Cerebellum (tissue), 4 donors: ENCODE measurements at places on chromosomes 7 and 10. TPM values are rescaled to one million over a fixed set of nuclear protein-coding genes. Genes with fewer than 3 reads are reported as not detected.

DNA sequence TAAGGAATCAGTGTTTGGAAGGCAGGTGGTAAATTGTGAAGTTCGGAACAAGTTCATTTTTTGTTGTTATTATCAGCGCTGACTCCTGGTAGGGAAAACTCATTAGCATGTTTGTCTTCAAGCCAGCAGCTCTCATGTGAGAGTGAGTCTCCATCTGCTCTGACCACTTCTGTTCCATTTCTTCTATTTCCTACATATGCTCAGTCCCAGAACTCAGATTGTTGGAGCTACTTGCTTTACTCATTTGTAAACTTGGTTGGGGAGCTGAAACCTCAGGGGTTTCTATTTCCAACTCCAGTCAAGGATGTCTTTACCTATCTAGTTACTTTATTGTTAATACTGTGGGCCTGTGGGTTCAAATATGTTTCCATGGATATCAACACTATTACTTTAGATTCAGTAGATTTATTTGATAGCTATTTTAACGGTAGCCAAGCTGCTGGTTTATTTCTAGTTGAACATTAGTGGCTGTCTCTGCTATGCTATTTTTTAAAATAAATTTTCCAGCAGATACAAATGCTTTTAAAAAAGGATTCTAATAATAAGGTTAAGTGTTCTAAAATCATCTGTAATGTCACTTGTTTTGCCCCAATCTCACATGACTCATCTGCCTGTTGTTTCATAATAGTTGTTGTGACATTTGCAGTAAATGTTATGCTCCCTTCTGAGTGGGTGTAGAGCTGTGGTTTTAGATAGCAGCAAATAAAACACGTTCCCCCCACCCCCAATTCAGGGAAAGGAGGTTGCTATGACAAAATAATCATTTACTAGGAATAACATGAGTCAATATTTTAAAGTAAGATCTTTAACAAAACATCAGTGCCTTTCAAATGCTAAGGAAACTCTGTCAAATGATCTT, 143.3 kb downstream of the HDAC9 start:
- peak; percentile 62 for DNase-seq

GRCh38 chr10:13925971-13926780, 339.4 kb downstream of the PRPF18 start:
- DNase-seq: no peak

DNA sequence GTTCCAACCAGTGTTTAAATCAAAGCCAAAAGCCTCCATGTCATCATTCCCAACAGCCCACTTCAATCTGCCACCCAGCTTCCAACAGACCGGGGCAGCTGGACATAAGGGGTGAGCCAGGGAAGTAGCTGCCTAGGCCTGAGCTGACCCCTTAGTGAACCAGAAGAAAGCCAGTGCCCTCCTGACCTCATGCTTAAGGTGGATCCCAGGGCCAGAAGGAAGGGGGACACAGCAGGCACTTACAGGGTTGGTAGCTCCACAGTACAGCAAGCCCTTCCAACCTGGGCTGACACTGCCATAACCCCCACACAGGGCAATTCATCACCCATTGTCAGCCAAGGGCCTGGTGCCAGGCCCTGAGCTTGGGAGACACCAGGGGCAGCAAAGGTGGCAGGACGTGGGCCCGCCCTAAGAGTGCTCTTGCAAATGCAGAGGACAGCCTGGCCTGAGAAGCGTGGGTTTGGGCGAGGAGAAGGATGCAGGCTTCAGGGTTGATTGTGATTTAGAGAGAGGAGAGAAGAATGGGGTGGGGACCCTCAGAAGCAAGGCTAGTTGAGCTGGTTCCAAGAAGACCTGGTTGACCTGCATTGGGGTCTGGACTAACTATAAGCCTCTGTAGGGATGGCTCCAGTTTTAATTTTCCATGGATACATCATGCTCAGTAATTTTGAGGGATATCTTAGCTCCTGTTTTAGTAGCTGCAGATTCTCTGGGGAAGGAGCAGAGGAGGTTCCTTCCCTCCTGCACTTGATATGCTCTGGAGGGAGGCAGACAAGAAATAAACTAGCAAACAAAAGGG, 3.1 kb upstream of the CYP26A1 start:
- no peak for DNase-seq

DNA sequence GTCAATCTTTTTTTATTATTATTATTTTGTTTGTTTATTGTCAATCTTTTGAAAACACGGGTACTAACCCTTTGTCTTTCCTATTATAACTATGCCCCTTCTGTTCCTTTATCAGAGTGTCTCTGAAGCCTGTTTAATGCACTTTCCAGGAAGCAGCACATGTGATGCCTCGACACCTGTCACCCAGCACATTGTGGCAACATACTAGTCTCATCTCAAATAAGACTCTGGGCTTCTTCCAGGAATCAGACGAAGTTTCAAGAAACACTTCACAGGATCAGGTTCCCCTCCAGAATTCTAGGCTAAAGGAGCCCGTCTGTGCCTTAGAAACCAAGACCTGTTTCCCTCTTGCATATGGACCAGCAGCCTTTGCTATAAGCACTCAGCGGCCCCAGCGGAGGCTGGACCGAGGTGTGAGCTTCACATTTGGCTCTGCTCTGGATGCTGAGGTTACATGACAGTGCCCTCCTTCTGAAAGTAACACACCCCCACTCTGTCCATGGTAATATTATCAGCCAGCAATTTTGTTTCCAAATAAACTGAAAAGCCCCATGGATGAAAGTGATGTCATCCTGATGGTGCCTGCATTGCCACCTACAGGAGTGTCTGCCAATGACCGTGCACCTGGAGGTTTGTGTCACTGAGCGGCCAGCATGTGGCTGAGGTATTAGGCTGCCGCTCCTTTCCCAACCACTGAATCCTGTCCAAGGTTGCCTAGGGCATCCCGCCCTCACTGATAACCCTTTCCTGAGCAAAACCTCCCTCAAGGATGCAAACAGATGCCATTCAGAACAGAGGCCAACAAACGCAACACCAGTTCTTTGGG, 38.1 kb downstream of the MKI67 start:
- DNase-seq: peak; percentile 38

DNA sequence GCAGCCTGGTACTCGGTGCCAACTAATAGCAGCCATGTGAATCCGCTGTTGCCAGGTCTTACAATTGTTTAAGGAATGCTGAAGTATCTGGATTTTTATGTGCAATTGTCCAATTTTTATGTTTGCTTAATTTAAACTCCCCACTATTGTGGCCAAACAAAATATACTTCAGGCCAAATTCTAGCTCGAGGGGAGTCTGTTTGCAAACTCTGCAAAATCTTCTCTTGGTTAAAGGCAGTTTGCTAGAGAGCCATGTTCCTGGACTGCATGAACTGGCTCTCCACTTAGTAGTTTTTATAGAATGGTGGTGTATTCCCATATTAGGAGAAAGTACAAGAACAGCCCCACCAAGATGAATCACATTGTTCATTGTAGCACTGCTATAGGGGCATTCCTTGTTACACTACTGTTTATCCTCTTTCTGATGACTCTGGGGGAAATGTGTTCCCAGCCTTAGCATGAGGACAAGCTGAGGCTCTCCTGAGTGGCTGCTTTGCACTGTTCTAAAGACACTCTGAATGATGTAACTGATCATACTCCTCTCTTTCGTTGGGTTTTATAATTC, 178.0 kb upstream of the GLI3 start:
- DNase-seq: no peak

GRCh38 chr10:29039091-29039490, 249.8 kb upstream of the LYZL1 start:
- DNase-seq: no peak

- DNase-seq: no peak
Observed at GRCh38 chr7:151378011-151378410, 31.8 kb downstream of the WDR86 start.

DNA sequence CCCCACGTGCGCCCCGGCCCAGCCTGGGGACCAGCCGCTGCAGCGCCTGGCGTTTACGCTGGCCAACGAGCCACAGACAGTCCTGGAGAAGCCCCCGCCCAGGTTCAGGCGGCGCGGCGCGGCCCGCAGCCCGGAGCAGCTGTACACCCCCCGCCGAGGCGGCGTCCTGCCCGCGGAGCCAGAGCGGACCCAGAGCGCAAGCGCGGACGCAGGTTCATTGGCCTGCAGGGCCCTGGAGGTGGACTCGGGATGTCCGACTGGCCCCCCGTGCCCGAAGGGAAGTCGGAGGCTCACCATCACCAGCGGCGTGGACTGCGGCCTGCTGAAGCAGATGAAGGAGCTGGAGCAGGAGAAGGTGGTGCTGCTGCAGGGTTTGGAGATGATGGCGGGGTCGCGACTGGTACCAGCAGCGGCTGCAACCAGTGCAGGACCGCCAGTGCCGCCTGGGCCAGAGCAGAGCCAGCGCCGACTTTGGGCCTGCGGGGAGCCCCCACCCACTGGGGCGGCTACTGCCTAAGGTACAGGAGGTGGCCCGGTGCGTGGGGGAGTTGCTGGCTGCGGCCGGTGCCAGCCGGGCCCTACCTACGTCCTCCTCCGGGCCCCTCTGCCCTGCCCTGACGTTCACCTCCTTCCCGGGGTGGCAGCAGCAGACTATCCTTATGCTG, 72.0 kb upstream of the KCTD7 start:
- no peak for DNase-seq

DNA sequence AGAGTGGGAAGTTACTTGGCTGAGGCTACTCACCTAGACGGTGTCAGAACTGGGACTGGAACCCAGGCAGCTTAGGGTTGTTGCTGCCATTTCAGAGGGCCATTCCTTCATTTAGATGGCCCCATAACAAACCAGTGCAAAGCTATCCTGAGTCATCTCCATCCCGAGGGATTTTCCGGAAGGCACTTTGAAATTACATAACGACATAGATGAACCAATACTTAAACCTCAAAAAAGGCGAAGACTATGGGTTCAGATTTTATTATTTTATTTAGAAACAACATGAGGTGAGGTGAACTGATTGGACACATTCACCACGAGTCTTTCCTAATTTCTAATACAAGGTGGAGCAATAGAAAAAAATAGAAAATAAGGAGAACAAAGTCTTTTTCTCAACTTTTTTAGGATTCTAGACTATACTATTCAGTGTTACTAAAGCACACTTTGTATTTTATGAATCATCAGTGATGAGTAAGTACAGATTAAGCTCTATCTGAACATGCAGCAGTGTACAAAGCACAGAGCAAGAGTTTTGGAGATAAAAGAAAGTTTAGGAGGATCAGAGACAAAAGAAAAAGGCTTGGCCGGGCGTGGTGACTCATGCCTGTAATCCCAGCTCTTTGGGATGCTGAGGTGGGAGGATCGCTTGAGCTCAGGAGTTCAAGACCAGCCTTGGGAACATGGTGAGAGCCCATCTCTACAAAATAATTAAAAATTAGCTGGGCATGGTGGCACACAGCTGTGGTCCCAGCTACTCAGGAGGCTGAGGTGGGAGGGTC, 79.5 kb upstream of the SVIL start:
- no peak for DNase-seq

GRCh38 chr7:127536394-127536691, 49.1 kb downstream of the GCC1 start:
- peak; percentile 33 for DNase-seq

GRCh38 chr7:11332186-11332864, 358.7 kb downstream of the PHF14 start:
- DNase-seq: no peak

GRCh38 chr10:66931949-66932343, 6.1 kb downstream of the LRRTM3 start:
- DNase-seq: no peak

- no peak for DNase-seq
Observed at GRCh38 chr7:142353147-142354060, 95.5 kb upstream of the PRSS58 start.

DNA sequence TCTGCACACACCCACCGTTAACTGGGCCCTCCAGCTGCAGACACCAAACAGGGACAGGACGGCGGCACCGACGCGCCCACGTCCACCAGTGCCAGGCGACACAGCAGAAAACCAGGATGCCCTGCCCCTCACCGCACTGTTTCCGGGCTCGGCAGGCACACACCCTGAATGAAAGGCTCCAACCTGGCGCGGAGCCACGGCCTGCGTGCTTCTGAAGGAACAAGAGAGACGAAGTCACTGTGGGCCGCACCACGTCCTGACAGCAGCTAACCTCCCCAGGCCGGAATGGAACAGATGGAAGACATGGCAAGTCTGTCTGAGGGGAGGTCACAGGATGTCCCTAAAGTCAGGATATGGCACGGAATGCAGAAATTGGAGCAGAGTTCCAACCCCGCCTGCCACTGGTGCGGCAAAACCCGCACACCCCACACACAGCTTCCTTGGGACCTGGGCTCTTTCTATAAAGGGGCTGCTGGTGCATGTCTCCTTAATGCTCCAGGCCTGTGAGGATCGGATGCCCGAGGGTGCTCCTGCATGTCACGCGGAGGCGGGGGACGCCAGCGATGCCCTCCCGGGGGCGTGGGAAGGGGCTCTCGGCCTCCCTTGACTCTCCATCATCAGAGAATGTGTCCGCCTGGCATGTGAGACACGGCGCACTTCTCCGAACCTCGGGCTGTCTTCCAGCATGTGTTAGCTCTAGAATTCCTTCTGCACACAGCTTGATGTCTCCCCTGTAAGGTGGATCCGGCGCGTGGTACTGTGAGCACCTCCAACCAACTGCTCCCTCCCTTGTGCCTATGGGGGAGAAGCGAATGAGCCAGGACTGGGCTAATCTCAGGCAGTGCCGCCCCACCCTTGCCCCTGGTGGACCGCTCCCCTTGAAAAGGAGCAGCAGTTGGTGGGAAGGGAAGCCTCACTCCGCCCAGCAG, 3.9 kb upstream of the GPER1 start:
- peak; percentile 63 for DNase-seq

DNA sequence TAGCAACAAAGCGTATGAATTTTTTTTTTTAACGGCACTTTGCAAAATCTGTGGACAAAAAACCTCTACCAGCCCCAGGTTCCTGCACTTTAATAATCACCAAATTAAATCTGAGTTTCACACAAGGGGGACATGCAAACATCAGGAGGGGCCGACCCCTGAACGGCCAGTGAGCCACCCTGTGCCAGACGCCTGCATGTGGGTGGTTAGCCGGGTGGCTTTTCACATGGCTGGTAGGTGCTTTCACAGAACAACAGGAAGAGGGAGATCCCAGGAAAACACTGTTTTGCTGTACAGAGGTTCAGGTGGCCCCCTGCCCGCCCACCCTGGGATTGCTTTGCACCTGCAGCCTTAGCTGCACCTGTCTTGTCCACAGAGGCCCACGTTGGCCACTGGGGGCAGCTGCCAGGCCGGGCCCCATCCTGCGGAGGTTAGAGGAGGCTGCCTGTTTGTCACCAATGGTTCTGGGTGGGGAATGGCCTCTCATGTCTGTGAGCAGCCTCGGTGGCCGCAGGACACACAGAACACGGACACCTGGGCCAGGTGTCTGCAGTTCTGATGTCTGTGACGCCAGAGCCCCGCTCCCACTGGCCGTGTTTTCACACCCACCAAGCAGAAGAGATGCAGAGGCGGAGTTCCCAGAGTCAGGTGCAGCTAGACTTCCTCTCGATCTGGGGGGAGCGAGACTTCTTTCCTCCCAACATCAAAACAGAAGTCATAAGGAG, 107.7 kb downstream of the FAM53B start:
- DNase-seq: no peak

The TMEM176B gene
- 4.3 TPM for total RNA-seq

The ASCC1 gene
- 35.2 TPM for total RNA-seq

The MOGAT3 gene
- total RNA-seq: not detected

The TMEM139 gene
- total RNA-seq: 0.64 TPM

The C10orf105 gene
- 1.00 TPM for total RNA-seq

The LLCFC1 gene
- total RNA-seq: not detected

The IL6 gene
- total RNA-seq: not detected

The GRID2IP gene
- total RNA-seq: 3.5 TPM
